ENCODE measurements at places on chromosomes 11 and 22.

- DNase-seq, result no peak
Observed at GRCh38 chr11:27916541-27917100, 191.3 kb downstream of the KIF18A start.

- no peak for DNase-seq
Observed at GRCh38 chr11:4111834-4112233, 17.2 kb downstream of the RRM1 start.

DNA sequence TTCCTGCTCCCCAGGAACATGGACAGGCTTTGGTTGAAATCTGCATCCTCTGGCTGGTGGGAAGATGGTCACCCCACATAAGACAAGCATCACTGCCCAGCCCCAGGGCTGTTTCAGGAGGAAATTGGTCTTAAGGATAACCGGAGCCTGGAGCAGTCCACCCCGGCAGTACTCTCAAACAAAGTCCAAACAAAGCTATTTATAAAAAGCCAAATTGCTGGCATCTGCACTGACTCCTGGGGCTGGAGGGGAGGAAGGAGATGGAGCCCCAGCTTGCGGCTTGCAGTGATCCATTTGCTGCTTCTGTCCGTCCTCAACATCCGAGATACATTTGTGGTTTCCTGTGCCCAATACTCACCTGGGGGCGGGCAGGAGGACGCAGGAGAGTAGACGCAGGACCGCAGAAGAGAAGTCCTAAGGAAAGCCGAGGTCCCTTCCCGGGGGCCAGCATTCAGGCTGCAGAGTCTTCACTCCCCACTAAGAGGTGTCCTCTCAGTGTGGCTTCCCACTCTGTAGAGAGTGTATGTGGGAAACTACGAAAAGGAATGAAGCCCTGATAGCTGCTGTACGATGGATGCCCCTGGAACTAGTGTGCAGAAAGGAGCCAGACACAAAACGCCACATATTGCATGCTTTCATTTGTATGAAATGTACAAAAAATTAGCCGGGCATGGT is 107.3 kb upstream of the FGF3 start:
- no peak for DNase-seq

GRCh38 chr22:31144223-31144622 is 3.9 kb upstream of the PLA2G3 start:
- DNase-seq, result no peak

GRCh38 chr11:57646799-57647303 is 2.9 kb downstream of the YPEL4 start:
- no peak for DNase-seq

DNA sequence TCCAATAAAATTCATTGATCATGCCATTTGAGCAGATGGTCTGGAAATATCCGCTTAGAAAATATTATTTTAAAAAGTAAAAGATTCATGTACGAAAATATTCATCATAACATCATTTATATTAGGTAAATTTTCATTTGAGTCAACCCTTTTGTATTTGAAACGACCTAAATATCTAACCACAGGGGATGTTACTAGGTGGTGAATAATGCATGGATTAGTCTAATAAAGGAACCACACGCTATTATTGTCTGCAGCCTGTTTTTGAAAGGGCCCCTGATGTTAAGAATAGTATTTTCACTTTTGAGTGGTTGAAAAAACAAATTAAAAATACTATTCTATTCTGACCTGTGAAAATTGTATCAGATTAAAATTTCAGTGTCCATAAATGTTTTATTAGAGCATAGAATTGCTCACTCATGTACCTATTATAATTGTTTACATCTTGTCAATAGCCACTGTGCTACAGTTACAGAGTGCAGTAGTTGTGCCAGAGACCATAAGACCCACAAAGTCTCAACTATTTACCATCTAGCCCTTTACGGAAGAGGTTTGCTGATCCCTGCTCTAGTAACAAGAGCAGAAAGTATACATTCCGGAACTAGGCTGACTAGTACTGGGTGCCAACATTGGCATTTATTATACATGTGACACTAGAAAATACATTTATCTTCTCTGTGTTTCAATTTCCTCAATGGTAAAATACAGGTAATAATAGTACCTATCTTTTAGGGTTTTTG is 176.1 kb downstream of the LRRC4C start:
- no peak for DNase-seq

- no peak for DNase-seq
Observed at GRCh38 chr11:2299773-2300172, 1.9 kb downstream of the C11orf21 start.

GRCh38 chr22:25078591-25078990 is 121.1 kb upstream of the CRYBB3 start:
- DNase-seq, result no peak

DNA sequence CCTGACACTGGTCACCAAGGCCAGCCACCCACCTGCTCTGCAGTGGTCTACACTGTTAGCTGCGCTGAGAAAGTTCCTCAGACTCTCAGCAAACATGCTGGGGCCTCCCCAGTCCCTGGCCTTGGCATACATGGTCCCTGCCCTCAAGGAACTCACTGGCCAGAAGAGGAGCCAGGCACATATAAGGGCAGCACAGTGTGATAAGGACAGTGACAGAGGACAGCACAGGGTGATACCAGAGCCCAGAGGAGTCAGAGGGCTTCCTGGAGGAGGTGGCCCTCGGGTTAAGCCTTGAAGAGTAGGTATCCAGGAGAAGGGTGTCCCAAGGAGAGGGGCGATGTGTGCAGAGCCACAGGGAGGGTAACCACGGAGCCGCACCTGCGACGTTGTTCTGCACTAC is 624 bp downstream of the ART1 start:
- DNase-seq, result no peak

DNA sequence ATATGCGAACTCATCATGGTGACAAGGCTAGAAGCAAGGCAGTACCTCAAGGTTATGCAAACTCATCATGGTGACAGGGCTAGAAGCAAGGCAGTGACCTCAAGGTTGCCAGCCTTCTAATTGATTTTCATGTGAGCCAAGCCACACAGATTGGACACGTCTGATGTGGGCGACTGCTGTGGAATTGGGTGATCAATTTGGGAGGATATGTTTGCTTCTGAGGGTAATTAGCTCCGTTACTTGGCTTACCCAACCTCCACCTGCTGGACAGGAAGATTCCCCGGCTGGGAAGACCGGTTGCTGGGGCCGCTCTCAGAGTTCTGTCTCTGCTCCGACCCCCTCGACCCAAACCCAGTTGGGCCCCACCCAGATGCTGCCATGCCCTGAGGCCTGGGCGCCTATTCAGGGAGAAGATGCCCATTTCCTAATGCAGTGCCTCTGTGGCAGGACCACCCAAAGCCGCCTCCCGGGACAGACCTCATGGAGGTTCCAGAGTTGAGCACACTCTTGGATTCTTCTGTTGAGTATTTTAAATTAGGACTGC is 69.9 kb upstream of the SHANK2 start:
- DNase-seq, result no peak

DNA sequence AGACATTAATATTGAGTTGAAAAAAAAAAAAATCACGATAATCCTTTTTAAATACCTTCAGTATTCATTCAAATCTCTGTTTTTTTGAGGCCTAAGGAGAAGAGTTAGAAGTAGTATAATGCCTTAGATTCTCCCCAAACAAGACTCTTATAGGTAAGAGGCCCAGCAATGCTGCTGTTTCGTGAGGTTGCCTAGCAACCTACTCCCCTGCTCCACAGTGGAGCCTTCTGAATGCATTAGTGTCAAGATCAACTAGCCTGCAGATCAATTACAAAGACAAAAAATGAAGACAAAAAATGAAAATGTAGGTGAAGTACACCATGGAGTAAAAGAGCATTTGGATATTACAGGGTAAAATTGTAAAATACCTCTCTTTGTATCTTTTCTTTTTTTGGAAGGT is 229.8 kb upstream of the LUZP2 start:
- no peak for DNase-seq

DNA sequence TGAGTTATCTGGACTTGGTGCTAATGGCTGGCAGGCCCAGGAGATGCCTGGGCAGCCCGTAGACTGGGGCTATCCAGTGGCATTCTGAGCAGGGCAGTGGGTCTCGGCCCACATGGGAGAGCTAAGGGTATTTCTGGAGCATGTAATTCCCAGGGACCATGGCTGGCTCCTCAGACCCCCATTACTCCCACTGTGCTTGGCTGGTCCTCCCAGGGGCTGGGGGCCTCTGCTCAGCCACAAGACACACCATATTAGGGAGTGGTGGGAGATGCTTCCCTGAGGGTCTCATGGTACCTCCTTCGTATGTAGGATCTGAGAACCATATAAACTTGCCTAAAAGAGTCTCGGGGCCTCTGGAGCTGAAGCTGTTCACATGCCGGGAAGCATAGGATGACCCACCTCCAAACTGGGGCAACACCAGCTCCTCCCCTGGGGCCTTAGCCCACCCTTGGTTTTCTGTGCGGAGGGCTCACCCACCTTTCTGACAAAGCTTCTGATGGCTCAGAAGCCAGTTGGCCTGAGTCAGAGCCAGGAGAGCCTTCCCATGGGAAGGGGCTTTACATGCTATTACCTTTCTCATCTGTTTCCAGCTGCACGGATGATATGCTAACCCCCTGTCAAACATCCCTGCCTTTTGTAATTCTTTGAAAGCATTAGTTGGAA is 9.5 kb upstream of the FTH1 start:
- no peak for DNase-seq

DNA sequence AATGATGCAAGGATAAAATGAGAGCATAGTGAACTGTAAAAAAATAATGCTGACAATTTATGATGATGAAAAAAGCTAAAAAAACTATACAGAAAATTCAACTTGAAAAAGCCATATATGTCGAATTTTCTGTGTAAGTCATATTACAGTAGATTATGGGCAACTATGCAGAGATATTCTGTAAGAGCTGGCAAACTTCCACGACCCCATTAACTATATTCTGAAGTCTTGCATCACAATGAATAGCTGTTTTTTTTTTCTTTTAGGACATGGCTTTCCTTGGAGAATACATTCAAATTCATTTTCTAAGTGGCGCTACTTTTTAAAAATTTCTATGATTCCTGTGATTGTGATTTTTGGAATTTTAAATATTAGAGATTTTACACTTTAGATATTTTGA is 18.4 kb downstream of the PSMD13 start:
- DNase-seq, result no peak

- DNase-seq, result no peak
Observed at GRCh38 chr22:43824724-43825420, 12.8 kb upstream of the EFCAB6 start.

GRCh38 chr11:58494101-58494500 is 13.8 kb downstream of the OR5B21 start:
- no peak for DNase-seq

GRCh38 chr11:110988671-110989070 is 256.9 kb upstream of the POU2AF2 start:
- DNase-seq, result no peak

GRCh38 chr11:62615521-62615920 is 2.5 kb downstream of the ROM1 start:
- DNase-seq, result no peak

- DNase-seq, result no peak
Observed at GRCh38 chr11:2077061-2077802, 62.0 kb downstream of the IGF2 start.

- no peak for DNase-seq
Observed at GRCh38 chr11:2272228-2272945, 2.0 kb upstream of the ASCL2 start.

DNA sequence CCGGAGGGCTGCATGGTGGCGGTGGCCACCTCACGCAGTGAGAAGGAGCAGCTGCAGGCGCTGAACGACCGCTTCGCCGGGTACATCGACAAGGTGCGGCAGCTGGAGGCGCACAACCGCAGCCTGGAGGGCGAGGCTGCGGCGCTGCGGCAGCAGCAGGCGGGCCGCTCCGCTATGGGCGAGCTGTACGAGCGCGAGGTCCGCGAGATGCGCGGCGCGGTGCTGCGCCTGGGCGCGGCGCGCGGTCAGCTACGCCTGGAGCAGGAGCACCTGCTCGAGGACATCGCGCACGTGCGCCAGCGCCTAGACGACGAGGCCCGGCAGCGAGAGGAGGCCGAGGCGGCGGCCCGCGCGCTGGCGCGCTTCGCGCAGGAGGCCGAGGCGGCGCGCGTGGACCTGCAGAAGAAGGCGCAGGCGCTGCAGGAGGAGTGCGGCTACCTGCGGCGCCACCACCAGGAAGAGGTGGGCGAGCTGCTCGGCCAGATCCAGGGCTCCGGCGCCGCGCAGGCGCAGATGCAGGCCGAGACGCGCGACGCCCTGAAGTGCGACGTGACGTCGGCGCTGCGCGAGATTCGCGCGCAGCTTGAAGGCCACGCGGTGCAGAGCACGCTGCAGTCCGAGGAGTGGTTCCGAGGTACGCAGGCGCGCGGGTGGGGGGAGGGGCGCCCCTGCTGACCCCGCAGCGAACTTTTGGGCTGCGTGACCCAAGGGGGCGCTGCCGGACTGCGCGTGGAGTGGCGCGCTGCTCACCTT is 670 bp downstream of the NEFH start:
- peak; percentile 71 for DNase-seq

- DNase-seq, result peak; percentile 3
Observed at GRCh38 chr11:132093536-132094259, 723.3 kb downstream of the NTM start.

- no peak for DNase-seq
Observed at GRCh38 chr11:114082415-114082748, 22.9 kb downstream of the ZBTB16 start.

GRCh38 chr22:36351921-36352802 is 35.6 kb downstream of the MYH9 start:
- DNase-seq, result no peak

DNA sequence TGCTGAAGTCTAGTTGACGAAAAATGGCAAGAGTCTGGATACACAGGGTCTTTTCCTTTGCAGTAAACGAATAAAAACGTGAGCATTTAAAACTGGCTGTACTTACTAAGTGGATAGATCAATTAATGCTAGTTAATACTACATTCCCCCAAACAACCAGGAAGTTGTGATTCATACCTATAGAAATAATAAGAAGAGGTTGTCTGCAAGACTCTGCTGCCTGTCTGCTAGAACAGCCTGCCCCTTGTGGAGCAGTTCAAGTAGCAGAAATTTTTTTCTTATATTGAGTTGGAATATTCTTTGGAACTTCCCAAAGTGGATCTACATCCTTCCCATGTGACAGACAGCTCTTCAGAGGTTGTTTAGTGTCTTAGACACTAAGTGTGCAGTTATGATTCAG is 86.8 kb downstream of the TEAD1 start:
- no peak for DNase-seq

GRCh38 chr11:95863486-95864140 is 60.3 kb downstream of the MTMR2 start:
- DNase-seq, result no peak

DNA sequence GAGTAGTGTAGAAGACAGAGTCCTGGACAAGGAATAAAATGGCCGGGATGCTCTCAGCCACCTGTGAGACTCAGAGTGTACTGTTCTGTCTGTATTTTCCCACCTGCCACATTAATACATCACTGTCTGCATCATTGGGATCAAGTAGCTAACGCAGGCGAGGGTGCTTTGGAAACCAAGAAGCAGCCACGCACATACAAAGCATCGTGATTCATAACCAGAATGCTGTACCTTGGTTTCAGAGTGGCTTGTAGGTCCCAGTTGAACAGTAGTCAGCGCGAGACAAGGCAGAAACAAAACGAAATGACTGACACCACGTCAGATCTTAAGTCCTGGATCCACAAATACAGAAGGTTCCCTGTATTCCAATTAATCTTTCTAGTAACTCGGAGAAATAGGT is 198.3 kb downstream of the GRIK4 start:
- no peak for DNase-seq
